Activated T-helper 1 cell treated with Interleukin-2 at 50 U/mL for 16 hours (primary cell): ENCODE measurements at places on chromosomes 3 and 15.

GRCh38 chr15:70375006-70375431 lies 277.3 kb upstream of the TLE3 start:
- DNase-seq = no peak

GRCh38 chr3:132509096-132509495 lies 88.0 kb upstream of the ACKR4 start:
- DNase-seq = no peak

- no peak for DNase-seq
Observed at GRCh38 chr3:31544634-31545033, 11.9 kb downstream of the STT3B start.

DNA sequence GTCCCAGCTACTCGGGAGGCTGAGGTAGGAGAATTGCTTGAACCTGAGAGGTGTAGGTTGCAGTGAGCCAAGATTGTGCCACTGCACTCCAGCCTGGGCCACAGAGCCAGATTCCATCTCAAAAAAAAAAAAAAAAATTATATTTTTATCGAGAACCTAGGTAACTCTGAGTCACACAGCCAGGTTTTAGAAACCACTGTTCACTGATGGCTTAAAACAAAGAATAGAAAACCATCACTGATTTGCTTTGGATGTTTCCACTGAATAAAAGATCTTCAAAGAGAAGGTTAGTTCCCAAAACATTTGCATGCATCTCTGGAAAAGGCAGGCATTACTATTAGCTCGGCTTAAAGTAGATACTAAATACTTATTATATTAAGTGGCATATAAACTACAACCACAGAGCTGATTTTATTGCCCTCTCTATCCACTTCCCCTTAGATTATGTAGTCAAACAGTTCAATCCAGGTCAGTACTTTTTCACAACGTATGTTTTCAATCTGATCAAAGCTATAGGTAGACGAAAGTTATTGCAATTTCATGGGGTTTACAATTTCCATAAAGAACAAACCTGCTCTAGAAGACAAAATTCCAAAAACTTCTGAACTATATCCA lies 1.4 kb downstream of the B4GALT4 start:
- DNase-seq = no peak

DNA sequence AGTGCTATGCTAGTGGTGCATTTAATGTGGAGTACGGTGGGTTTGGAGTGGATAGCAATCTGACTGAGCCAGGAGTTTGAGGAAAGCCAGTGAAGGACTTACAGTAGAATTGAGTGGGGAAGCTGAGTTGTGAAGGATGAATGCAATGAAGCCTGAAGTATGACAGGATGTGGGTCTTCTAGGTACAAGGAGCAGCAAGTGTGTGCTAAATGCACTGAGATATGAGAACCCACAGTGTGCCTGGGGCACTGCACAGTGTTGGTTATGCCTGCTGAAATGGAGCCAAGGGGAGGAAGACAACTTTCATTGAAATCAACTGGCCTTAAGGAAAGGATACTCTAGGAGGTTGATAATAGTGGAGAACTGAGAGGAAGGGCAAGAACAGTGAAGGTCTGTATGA lies 105.5 kb upstream of the MRPL3 start:
- DNase-seq = no peak

DNA sequence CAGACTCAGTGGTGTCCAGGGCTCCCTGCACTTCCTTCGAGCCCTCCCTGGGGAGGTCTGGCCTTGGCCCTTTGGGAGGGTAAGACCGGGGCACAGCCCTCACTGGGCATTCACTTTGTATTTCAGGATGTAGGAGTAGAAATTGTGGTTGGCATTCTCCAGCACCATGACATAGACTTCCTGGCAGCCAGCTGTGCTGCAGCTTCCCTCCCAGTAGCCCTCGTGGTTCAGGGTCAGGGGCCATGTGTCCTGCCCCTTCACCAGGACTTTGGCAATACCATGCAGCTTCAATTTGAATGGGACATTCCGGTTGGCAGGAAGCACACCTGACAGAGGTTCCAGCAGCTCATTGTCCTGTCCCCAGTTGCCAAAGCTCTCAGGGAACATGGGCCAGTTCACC lies 47.3 kb downstream of the KY start:
- DNase-seq = no peak

DNA sequence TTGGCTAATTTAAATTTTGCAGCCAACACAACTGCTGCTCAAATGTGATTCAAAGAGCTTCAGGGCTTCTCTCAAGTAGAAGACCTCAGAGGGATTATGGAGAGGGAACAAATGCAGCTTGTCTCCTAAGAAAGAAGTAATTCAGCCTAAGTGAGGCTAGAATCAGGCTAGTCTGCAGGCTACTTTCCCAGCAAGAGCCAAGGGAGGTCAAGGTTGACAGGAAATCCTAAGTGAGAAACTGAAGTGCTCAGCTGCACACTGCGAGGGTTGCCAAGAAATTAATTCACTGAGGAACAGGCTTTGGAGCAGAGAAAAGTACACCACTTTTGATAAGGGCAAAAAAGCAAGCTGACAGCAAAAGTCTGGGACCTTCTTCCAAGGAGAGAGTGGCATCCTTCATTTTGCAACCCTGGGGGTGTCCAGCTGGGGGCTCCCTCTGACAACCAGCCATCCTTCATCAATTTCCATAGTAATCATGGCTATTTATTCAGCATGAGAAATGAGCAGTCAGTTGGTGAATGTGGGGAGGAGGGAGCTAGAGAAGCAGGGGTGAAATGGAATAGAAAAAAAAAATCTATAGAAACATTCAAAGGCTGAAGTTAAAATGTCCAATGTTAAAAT lies 646.4 kb upstream of the ADAMTS9 start:
- no peak for DNase-seq

- DNase-seq = no peak
Observed at GRCh38 chr3:129046732-129047552, 13.6 kb upstream of the GP9 start.

- no peak for DNase-seq
Observed at GRCh38 chr3:143507735-143508580, 340.3 kb downstream of the SLC9A9 start.

DNA sequence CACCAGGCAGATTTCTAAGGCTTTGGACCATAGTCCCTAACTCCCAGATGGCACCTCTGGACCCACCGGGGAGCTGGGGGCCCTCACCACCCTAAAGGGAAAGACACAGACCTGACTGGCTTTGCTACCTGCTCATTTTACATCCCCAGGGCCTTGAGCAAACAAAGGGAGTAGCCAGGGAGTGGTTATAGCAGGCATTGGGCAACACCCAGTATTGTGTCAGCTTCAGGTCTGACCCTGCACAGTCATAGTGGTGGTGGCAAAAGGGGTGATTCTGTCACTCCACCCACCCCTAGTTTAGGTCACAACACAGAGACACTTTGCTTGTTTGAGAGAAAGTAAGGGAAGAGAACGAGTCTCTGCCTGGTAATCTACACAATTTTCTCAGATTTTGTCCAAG lies 352.5 kb downstream of the DIPK2A start:
- DNase-seq = no peak

DNA sequence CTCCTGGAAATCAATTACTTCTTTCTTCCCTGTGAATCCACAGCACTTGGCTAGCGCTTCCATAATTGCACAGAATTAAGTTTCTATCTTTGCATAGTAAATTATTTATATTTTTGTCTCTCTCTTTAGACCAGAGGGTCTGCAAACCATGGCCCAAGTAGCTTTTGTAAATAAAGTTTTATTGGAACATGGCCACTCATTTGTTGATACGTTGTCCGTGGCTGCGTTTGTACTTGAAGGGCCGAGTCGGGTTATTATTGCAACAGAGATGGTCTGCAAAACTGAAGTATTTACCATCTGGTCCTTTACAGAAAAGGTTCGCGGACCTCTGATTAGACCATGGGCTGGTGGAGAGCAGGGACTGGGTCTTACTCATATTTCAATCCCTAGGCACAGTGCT lies 102.5 kb downstream of the RPLP1 start:
- no peak for DNase-seq

DNA sequence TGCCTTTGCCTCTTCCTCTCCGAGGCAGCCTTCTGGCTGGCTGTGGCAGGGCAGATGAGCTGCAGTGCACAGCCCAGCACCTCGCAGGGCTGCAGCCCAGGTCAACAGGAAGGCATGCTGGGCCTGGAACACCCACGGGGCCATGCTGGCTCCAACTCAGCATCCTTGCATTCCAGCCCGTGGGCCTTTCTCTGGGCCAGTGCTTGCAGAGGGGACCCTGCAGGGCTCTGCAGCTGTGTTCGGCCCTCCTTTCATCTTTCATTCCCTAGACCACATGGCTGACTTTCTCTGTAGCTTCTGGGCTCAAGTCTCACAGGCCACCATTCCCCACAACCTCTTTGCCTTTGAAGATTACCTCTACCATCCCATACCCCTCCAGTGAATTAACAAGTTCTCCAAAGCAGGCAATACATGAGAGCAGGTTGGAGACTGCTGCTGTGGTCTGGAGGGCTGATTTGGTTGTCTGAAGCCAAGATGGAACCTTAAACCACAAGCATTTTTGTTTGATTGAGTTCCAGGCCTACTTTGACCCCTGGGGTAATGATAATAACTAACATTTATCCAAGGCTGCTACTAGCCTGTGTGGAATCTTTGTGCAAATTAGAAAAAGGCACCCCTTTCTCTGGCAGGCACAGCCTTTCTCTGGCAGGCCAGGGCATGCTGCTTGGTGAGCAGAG lies 5.9 kb downstream of the FAM131A start:
- no peak for DNase-seq
